ENCODE measurements at places on chromosomes 1 and 21. TPM values are rescaled to one million over a fixed set of nuclear protein-coding genes. Genes with fewer than 3 reads are reported as not detected.

- DNase-seq: no peak
These were observed 11.2 kb upstream of the HOOK1 start for GRCh38 chr1:59803458-59804038.

SSR2 gene
- 66.9 TPM for total RNA-seq

GRCh38 chr1:156600733-156601121 lies 552 bp downstream of the GPATCH4 start:
- no peak for DNase-seq

DNA sequence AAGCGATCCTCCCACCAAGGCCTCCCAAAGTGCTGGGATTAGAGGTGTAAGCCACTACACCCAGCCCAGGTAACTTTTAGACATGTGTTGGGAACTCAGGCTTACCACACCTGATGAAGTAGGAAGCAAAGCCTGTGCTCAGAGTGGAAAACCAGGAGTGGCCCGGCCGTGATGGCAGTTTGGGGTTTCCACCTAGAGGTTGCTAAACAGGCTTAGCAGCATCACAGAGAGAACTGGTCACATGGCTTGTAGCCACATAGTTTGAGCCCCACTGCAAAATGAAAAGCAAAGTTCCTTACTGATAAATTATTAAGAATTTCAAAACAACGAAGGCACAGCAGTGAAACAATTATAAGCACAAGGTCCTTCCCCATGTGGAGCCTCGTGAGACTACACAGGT lies 142.6 kb upstream of the CXADR start:
- DNase-seq: no peak

GRCh38 chr21:37677006-37677405 lies 239.3 kb downstream of the KCNJ6 start:
- no peak for DNase-seq

GRCh38 chr21:31289702-31290101 lies 54.4 kb downstream of the TIAM1 start:
- DNase-seq: no peak

GRCh38 chr21:8994640-8995511 lies 1526.5 kb upstream of the TPTE start:
- DNase-seq: no peak

AXDND1 gene
- total RNA-seq: not detected

CD101 gene
- total RNA-seq: 1.0 TPM

GRCh38 chr1:68327414-68327813 lies 95.1 kb upstream of the WLS start:
- DNase-seq: no peak

DNA sequence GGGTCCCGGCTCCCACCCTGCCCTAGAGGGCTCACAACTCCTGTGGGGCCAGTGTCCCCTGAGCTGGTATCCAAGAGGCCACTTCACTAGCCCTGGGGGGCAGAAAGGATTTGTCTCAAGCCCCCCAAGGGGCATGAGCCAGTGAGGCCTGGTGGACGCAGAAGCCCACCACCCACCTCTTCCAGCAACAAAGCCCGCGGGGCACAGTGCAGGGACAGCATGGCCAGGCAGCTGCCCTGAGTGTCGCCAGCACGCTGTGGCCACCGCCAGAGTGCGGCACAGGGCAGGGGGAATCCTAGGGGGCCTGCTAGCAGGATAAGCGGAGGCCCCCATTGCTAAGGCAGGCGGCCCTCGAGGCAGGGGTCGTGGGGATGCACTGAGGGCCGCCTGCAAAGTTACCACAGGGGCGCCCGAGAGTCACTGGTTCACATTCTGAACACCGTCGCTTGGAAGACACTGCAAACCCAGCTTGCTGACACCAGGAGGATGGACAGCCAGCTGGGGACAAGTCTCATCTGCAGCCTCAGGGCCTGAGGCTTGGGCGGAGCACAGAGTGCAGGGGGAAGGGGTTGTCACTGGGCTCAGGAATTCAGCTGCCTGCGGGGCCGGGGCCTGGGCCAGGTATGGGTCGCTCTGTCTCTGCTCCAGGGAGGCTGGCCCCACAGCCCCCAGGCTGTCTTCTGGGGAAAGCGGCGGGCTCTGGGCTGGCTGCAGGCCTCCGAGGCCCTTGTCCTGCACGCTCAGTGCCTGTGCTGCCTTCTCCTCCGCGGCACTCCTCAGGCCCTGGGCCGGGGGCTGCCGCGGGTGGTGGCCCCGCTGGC lies 26.8 kb downstream of the SLC19A1 start:
- DNase-seq: peak; percentile 40

DNA sequence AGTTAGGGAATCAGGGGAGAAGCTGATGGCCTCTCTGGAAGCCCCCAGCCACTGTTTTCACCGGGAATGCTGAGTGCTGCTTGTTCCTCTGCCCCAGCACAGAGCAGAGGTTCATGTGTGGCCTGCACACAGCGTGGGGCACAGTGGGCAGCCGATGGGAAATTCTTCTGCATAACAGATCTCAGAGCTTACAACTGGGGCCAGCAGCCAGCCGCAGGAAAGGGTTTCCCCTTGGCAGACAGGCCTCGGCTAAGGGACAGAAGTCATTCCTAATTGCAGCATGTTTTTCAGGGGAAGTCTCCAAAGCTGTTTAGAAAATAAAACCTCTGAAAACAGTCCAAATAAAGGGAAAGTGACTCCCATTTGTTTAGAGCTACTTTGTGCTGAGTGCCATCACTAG lies 22.6 kb downstream of the HMGB4 start:
- no peak for DNase-seq

DNA sequence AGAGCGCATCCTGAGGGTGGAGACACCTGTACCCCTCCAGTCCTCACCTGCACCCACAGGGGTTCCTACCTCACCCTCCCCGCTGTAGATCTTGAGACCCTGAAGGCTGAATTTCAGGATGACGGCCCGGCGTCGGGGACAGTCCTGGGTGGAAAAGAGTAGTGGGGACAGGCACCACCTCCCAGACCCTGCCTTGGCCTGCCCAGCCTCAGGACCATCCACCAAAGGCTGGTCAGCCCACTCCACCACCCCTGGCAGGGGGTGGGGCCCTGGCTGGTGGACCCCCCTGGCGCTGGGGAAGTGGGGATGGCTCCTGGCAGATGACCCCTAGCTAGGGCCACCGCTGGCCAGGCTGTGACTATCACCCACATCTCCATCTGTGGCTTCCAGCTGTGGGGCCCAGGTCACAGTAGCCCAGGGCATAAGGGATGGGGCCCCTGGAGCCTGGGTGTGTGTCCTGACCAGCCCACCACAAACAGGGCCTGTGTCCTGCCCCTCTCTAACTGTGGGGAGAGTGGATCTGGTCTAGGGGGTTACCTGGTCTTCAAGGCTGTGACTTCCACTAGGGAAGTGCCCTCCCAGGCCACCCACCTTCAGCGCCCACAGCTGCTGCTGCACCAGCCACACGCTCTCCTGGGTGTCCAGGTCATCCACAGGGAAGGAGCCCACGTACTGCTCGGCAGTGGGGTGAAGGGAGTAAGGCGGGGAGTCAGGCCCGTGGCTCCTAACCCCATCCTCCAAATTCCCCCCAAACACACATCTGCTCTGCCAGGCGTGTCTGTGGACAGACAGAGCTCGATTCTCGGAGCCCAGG lies 5.4 kb downstream of the SH2D5 start:
- no peak for DNase-seq

DNA sequence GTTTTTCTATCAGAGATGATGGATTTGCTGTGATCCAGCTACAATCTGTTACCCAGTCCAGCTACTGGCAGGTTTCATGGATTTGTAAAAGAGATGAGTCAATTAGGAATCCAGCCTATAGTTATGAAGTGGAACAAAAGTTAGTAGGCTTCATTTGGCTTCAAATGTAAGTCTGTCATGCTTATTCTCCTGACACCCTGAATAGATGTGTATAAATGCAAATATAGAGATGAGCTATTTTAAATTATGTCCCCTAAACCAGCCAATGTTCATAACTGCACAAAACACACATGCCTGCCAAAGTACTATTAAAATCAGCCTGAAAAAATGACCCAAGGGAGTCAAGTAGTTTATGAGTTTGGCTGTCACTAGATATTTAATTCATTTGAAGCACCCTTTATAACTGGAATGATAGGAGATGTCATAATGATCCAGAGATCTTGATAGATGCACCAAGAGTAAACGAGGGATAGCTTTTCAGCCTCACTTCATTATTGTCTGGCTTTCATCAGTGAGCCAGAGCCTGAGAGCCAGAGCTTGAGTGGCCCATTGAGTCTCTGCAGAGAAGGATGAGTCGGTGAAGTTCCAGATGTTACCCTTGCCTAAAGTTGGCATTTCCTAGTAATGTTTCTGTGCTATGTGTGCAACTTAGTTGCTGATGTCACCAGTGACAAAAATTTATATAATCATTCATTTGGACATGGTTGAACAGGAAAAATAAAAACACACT lies 11.8 kb upstream of the NTMT2 start:
- DNase-seq: no peak

DNA sequence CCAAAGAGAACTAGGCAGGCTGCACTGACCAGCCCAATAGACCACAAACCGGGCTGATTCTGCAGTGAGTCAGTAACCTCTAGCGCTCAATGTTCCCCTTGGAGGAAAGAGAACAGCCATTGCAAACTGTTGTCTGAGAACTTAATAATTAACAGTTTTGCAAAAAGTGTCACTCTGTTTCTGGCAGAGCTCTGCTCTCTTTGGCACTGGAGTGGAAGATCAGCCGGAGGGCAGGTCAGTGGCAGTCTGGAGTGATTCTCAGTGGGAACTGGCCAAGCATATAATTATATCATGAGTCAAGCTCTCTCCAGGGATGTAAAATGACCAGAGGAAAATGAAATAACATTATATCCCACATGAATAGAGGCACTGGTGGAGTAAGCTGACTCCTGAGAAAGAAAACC lies 238.3 kb downstream of the HLX start:
- peak; percentile 50 for DNase-seq

- no peak for DNase-seq
These were observed 15.9 kb downstream of the HENMT1 start for GRCh38 chr1:108644984-108645383.

- no peak for DNase-seq
These were observed 29.9 kb downstream of the PMVK start for GRCh38 chr1:154906621-154907081.

DMRTA2 gene
- total RNA-seq: not detected

MPZ gene
- 4.8 TPM for total RNA-seq

RPRD2 gene
- total RNA-seq: 20.8 TPM

- peak; percentile 92 for DNase-seq
These were observed 2.6 kb downstream of the E2F2 start for GRCh38 chr1:23528250-23528978.

MYCL gene
- total RNA-seq: 1.2 TPM

- DNase-seq: no peak
These were observed 1.1 kb downstream of the IGFN1 start for GRCh38 chr1:201191653-201192260.

Data from Right ventricle myocardium superior (tissue), 1 donor.